ENCODE measurements at places on chromosomes 3 and 15.

GRCh38 chr3:8490079-8490552, 11.5 kb upstream of the LMCD1 start:
- DNase-seq = no peak

- no peak for DNase-seq
Measured at GRCh38 chr3:37751967-37752648, 109.6 kb upstream of the CTDSPL start.

GRCh38 chr15:94287794-94288246, 56.5 kb downstream of the MCTP2 start:
- DNase-seq = no peak

GRCh38 chr3:32177702-32178198, 60.7 kb upstream of the CMTM8 start:
- no peak for DNase-seq

DNA sequence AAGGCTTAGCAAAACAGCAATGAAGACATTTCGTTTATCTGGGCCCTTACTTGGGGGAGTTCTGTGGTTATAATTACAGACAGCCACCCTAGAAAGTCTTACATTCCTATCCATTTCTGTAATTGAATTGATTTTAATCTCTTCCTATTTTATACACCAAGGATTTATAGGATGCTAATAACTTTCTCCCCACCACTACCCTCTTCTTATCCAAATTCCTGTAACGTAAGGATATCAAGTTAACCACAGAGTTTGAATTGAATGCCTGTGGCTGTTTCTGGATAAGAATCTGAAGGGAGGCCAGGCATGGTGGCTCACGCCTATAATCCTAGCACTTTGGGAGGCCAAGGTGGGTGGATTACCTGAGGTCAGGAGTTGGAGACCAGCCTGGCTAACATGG, 78.6 kb downstream of the MLH1 start:
- no peak for DNase-seq

GRCh38 chr3:63921741-63922482, 9.7 kb upstream of the SCAANT1 start:
- DNase-seq = no peak

DNA sequence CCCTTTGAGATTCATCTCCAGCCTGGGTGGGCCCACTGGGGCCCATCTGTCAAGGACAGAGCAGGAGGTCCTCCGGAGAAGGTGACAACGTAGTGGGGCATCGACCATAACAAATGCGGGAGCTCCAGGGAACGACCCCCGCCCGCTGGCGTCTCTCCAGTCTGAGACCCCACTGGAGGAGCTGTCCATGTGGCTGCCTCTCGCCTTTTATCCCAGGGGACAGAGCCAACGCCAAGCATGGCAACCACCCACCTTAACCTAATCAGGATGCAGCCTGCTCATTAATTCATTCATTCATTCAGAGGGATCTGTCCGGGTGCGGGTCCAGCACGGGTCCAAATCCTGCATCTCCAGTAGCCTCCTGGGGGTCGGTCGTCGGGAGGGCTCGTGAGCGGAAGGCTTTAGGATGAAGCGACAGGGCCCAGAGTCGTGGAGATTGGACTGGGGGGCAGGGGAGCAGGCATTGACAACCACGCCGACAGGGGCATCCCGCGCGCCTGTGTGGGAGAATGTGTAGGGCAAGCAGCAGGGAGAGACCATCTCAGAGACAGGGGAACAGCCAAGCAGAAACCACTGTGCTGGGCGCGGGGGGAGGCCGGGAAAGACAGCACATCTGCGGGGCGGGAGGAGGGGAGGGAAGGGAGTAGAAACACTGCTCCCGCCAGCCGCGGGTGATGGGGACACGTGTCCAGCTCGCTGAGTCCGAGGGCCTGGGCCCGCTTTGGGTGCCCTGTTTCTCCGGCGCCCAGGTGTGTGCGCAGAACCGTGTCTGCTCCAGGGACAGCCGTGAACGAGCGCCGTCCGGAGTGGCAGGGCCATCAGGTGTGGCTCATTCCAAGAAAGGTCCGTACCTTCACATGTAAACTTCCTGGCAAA, 1.9 kb downstream of the PIGZ start:
- no peak for DNase-seq
